ENCODE measurements at places on chromosomes 7 and 10.

DNA sequence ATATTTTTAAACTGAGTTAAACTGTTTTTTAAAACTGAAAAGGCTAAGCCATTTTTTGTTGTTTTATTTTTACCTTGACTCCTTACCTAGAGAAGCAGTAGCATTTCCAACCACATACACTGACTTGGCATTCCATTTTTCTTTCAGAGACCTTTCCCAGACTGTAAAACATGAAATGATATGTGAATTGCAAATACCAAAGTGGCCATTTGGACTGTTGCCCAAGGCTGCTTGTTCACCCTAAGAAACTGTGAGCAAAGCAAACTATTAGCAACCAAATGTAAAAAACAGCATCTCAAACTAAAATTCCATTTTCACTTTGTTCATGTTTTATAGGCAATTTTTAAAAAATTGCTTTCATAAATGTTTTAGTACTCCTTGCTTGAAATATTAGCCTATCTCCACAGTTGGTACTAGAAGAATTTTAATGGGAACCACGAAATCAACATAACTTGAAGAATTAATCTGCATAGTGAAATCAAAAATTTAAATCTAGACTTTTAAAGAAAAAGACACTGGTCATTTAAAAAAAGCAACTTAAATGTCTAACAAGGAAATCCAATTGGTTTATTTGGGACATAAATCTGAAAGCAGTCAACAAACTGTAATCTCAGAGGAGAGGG, 10.8 kb downstream of the UROS start:
- no peak for DNase-seq

DNA sequence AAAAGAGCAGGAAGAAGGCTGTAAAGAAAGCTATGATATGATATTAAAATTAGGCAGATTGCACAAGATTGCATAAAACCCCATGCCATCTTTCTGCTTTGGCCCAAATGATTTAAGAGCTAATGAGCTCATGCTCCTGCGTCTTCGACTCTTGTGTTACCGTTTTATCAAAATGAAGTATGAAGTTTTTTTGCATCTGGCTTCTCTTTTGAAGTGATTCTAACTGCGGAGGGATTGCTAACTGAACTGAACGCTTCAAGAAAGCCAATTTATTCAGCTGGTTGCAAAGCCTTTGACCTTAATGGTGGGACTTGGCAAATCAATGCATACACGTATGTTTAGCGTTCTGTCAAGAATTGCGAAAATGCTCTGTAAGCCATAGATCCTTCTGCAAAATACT, 282.9 kb downstream of the TWIST1 start:
- no peak for DNase-seq

DNA sequence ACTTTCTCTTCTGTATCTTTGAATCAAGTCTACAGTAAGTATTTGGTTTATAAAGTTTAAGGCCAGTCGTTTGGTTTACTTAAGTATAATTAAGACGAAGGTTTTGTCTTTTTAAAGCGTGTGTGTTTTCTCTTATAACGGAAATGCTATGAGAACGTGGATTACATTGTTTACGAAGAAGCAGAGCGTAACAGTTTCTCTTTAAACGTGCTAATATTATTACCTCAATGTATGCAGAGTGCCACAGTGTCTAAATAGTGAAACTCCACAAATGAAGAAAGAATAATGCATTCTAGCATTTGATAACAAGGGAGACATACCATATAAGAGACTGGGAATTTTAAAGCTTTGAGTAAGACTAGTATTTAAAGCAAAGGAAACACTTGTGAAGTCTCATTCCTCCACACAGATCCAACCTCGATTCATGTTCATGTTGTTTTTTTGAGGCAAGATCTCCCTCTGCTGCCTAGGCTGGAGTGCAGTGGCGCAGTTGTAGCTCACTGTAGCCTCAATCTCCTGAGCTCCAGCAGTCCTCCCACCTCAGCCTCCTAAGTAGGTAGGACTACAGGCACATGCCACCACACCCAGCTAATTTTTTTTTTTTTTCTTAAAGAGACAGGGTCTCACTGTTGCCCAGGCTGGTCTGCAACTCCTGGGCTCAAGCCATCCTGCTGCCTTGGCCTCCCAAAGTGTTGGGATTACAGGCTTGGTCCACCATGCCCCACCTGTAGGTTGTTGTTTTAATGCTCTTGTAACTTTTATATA, 75.1 kb downstream of the ANKRD61 start:
- DNase-seq = no peak

DNA sequence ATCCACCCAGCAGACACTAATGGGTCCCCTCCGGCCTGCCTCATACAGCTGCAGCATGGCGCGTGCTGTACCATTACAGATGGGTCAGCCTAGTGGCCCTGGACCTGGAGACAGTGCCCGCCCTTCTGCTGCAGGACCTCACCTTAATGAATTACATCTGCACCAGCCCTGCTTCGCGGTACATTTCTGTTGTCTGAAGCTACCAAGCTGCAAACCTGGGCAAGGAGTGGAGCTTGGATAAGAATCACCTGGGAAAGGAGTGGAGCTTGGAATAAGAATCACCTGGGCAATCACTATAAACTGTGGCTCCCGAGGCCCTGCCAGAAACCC, 33.0 kb upstream of the EN2 start:
- no peak for DNase-seq

GRCh38 chr10:62352356-62352970, 21.7 kb upstream of the ZNF365 start:
- DNase-seq = no peak
